DMS 273 treated with DMSO at 0.1 percent for 48 hours (cell line): ENCODE measurements at places on chromosomes 16 and 17.

- no peak for DNase-seq
These were observed 84.7 kb downstream of the MRC2 start for GRCh38 chr17:62712171-62712581.

DNA sequence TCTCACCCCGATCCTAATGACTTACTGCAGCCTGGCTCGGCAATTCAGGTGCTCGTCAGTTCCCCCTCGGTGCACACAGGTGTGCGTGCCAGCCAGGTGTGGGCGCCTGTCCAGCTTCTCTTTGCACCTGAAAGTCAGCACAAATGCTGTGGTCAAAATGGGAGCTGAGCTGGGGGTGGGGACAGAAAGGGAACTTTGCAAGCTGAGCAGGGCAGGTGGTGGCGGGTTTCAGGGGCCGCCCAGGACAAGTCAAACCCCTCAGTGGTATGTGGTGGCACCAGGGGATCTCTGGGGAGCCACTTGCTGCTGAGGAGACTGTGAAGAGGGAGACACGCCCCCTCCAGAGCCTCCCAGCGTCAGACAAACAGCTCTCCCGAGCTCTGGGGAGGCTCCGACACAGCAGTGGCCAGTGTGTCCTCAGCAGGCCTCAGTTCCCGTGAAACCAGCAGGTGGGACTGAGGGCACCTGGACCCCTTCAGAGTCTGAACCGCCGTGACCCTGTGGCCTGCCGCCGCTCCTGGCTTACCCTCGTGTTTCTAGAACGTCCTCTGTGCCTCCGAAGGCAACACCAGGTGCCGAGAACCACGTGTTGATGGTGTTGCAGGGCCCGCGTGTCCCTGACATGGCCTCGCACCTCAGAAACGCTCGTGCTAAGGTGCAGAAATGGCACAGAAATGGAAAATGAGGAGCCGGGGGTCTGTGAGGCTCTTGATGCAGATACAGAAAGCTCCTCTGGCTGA is 233.5 kb upstream of the TNRC6C start:
- no peak for DNase-seq

DNA sequence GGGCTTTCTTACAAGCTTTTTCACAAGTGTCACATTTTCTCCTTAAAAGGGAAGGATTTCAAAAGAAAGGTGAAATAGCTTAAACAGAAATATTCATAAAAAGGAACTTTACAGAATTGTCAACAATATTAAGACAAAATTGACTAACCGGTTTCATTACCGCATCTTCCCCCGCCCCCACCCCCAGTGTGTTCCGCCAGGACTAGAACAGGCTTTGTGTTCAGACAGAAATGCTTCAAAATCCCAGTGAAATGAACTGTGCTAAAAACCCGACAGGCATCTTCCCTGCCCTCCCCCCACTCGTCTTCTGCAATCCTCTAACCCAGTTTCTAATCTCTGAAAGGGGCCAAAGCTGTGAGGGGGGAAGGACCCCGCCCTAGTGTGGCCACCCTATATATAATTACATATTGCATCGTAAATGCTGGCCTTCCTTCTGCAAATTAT is 990 bp upstream of the ROGDI start:
- DNase-seq, result no peak

- DNase-seq, result no peak
These were observed 29.5 kb upstream of the CDH1 start for GRCh38 chr16:68707340-68708152.

DNA sequence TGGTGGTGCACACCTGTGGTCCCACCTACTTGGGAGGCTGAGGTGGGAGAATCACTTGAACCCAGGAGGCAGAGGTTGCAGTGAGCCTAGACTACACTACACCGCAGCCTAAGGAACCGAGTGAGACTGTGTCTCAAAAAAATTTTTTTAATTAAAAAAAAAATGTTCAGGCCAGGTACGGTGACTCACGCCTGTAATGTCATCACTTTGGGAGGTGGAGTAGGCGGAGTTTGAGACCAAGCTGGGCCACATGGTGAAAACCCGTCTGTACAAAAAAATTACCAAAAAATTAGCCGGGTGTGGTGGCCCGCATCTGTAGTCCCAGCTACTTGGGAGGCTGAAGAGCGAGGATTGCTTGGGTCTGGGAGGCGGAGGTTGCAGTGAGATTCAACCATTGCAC is 3.6 kb upstream of the FAM222B start:
- no peak for DNase-seq

DNA sequence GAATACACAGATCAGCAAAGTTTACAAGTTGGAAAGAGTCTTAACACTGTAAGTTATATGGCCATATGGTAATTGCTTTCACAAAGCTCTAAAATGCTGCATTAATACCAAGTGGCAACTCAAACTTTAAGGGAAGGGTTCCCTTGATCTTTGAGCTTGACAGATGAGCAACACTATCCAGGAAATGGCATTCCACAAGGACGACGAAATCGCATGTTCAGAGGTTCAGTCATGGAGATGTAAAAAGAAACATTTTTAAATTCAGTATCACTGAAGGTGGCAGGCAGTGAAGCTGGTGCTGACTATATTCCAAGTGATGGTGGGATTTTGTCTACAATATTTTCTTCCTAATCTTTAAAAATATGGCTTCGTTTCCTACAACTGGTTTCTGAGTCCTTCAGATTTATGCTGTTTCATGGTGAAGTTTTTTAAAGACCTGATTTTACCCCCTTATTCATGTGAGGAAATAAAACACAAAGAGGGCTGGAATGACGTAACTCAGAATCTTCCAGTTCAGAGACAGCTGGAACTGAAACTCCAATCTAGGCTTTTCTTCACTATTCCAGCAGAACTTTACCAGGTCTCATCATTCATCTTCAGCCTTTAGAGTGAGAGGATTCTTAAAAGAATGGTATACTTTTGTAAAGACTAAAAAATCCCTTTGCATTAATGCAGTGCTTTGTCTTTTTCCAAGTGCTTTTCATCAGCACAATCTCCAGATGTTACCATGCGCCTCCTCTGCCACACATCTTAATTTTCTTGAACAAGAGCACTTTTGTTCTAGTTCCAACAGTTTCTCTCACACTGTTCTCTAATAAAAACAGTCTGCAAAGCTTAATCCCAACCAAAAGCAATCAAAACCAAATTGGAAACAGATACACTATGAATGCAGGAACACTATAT is 20.2 kb downstream of the CHCT1 start:
- no peak for DNase-seq

GRCh38 chr17:46003907-46004748 is 5.1 kb downstream of the STH start:
- no peak for DNase-seq

GRCh38 chr16:82580298-82580890 is 46.4 kb upstream of the CDH13 start:
- DNase-seq, result peak; percentile 27

DNA sequence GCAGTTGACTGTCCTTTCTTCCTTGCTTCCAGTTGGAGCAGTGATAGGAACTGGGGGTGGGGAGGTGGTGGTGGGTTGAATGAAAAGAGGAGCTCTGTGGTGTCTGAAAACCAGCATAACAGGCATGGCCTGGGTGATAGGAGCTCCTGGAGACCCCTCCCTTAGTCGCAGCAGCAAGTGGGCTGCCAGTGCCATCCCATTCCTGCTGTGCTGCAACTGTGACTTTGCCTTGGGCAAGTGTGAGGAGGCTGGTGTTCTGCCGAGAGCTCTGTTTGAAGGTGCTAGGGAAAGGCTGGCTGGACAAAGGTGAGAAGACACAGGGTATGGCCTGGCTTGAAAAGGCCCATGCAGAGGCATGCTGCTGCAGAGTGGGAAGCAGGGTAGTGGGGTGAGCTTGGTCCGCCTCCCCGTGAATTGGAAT is 2.7 kb upstream of the CDK5R1 start:
- DNase-seq, result no peak

- no peak for DNase-seq
These were observed 1.2 kb downstream of the MAF start for GRCh38 chr16:79599256-79599836.

DNA sequence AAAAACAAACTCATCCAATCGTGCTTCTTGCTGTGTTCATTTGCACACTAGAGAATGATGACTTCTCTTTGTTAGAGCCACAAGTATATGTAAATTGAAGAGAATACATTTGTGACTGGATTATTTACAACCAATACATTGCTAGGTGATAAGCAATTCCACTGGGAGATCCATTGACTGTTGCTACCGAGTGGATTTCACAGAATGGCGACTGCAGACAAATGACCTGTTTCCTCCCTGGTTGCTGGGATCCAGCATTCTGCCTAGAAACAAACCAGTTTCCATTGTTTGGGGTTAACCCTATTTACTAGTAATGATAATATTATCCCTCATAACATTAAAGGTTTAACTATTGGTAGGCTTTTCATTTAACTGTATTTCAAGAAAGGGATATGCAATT is 36.9 kb upstream of the CPHXL start:
- no peak for DNase-seq
